ENCODE measurements at places on chromosomes 3 and 15.

GRCh38 chr3:163809540-163809993, 1268.7 kb downstream of the SI start:
- no peak for DNase-seq

DNA sequence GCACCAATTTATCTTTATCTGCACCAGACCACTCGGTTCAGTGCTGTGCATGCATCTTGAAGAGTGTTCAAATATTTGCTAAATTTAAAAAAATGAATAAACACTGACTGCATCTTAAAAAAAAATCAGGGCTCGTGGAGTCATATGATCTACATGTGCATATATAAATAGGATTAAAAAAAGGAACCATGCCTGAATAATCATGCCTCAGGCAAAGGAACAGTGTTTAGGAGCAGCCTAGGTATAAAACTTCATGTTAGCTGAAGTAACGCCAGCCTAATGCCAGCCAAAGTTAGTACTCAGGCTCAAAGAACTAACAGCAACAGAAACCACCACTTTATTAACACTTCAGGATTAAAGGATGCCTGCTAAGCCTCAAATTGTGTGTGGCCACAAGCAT, 9.5 kb downstream of the ABCC5 start:
- DNase-seq: no peak

- DNase-seq: no peak
Observed at GRCh38 chr3:101011136-101011535, 17.9 kb upstream of the ABI3BP start.

- DNase-seq: no peak
Observed at GRCh38 chr3:15572138-15572537, 29.2 kb downstream of the HACL1 start.

DNA sequence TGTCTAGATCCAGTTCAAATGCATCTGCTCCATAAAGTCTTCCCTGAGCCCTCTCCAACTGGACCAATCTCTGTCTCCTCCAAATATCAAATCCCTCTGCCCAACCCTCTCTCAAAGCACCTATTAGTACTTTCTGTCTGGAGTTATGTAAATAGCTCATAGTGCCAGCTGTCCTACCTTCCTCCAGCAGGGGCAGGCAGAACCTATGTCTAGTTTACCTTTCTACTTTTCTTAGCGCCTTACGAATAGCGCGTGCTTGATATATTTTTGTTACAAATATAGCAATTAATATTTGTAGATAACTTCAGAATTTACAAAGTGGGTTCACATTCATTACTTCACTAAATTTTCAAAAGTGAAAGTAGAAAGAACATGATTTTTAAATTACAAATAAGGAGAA, 14.0 kb upstream of the CCDC80 start:
- DNase-seq: no peak

DNA sequence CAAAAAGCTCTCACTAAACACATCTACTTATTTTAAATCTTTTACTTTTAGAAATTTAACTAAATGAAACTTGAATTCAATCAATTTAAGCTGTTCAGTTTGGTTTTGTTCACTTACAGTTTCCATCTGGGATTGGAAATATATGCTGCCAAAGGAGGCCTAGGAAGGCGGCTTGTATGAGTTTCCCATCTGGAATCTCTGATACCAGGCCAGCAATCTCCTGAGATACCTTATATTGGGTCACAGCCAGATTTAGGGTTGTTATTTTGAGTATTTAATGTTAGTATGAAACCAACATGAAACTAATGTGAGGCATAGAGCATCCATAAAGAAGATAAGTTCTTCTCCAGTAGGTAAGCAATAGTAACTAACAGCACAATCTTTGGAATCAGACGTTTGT, 94.6 kb downstream of the GMNC start:
- DNase-seq: no peak

- DNase-seq: no peak
Observed at GRCh38 chr15:44971036-44971435, 14.5 kb downstream of the TERB2 start.

GRCh38 chr3:46996689-46997452, 17.4 kb downstream of the NBEAL2 start:
- DNase-seq: no peak

- DNase-seq: no peak
Observed at GRCh38 chr15:87267798-87268197, 988.7 kb downstream of the NTRK3 start.

GRCh38 chr3:146077181-146077580, 83.8 kb downstream of the PLOD2 start:
- DNase-seq: no peak

GRCh38 chr3:136209921-136210320, 13.8 kb upstream of the MSL2 start:
- no peak for DNase-seq

- no peak for DNase-seq
Observed at GRCh38 chr3:37324131-37324530, 149.7 kb upstream of the LRRFIP2 start.

DNA sequence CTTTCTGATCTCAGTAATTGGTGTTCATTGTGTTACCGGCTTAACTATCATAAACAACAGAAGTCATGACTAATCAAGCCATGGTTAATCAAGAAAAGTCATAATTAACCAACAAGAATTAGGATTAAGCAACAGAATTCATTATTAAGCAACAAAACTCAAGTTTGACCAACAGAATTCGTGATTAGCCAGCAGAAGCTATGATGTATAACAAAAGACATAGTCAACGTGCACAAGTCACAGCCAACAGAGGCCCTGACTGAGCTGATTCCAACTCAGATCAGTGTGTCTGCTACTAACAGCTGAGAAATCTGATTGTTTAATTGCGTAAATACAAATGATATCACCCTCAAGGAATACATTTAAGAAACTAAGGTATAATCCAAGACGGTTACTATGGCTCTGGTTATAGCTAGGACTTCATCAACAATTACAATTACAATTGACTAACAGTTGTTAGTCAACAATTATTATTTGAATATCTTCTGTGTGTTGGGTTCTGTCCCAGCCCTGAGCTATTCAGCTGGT, 67.7 kb downstream of the RARB start:
- DNase-seq: no peak

DNA sequence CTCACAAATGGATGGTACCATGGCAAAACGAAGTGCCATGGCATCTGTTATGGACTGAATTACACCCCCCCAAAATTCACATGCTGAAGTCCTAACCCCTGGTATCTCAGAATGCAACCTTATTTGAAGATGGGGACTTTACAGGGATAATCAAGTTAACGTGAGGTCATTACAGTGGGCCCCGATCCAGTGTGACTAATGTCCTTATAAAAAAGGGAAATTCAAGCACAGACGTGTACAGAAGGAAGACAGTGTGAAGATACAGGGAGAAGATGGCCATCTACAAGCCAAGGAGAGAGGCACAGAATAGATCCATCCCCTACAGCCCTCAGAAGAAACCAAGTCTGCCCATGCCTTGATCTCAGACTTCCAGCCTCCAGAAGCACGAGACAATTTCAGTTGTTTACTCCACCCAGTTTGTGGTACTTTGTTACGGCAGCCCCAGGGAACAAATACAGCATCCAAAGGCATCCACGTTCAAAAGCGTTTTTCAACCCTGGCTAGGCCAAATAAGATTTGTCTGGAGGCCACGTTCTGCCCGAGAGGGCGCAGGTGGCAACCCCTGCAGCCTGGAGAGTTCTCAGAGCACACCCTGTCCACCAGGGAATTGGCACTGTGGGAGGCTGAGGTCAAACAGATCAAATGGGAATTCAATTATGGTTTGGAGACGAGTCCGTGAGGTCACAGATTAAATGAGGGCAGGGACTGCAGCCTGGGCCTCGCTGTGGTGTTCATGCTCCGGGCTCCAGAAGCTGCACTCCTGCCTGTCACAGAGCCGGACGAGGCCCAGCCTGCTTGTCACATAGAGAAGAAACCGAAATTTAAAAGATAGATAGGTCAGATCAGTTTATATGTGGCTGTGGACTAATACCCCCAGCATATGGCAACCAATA, 494.8 kb downstream of the SHQ1 start:
- no peak for DNase-seq

All from frontal cortex (tissue), 4 donors.